AG08395 (cell line): ENCODE measurements at places on chromosomes 13 and 19.

- peak; percentile 69 for DNase-seq
Measured at GRCh38 chr19:18205200-18205892, 1.5 kb upstream of the RAB3A start.

DNA sequence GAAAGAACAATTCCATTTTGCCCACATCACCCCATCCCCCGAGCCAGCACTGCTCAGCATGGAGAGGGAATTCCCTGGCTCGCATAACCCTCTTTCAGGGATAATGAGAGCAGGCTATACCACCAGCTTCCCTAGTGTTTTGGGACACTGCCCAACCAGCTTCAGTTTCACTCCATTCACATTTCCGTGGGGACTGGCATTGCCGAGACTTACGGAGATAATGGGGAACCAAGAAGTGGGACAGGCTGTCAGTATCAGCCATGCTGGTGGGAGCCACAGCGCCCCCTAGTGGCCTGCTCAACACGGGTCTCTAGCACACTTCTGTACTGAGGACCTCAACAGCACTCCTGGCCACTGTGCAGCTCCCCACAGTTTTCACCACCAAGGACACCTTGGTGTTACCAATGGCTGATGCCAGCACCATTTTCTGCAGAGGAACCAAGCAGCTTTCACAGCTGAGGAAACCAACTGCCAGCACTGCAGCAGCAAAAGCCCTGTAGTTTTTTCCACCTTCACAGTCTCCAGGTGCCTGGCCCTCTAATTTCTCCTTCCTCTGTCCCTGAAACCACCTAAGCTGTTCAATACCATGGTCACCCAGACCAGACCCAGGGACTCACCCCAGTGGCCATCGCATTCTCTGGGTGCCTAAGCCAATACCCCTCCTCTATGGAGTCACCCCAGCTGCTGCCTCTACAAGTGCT, 23.7 kb downstream of the SLC6A16 start:
- DNase-seq: peak; percentile 74

GRCh38 chr13:37074703-37075102, 15.2 kb upstream of the SUPT20H start:
- DNase-seq: peak; percentile 45

DNA sequence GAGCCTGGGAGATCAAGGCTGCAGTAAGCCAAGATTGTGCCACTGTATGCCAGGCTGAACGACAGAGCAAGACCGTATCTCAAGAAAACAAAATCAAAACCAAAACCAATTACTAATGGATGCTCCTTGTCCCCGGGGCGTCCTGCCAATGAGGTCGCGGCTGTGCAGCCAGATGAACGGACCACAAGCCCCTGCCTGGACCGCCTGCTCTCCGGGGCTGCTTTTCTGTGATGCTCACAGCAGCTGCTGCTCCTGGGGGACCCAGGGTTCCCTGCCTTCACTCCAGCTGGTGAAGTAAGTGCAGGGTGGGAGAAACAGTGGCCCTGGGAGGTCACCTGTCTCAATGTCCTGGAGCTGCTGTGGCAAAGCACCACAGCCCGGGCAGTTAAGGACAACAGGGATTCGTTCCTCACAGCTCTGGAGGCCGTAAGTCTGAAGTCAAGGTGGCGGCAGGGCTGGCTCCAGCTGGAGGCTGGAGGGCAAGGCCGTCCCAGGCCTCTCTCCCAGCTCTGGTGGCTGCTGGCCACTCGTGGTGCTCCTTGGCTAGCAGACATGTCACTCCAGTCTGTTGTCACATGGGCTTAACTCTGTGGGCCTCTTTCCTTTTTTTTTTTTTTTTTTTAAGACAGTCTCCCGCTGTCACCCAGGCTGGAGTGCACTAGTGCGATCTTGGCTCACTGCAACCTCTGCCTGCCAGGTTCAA, 10.1 kb downstream of the COPE start:
- DNase-seq: no peak

DNA sequence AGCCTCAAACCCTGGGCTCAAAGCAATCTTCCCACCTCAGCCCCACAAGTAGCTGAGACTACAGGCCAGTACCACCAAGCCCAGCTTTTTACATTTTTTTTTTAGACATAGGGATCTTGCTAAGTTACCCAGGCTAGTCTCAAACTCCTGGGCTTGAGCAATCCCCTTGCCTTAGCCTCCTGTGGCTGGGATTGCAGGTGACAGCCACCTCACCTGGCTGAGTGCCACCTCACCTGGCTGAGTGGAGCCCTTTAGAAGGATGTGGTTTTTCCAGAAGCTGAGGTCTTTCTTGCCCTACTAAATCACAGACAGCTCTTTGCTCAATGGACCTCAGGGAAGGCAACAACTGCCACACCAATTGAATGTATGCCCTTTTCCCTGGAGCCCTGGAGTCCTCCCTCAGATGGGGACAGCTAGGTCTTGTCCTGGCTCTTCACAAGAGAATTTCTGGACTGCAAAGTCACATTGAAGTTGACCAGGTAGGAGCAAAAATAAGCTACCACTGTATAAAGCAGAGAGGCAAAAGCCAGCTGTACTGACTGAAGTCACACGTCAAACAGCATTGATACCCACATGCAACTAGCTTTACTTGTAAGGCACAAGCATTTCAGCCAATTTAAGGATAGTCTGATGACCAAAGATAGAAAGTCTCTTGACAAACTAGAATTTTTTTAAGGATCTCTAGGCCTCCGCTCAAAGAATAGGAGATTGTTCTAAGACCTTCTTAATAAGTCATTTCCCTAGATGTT, 14.0 kb downstream of the PDX1 start:
- no peak for DNase-seq

DNA sequence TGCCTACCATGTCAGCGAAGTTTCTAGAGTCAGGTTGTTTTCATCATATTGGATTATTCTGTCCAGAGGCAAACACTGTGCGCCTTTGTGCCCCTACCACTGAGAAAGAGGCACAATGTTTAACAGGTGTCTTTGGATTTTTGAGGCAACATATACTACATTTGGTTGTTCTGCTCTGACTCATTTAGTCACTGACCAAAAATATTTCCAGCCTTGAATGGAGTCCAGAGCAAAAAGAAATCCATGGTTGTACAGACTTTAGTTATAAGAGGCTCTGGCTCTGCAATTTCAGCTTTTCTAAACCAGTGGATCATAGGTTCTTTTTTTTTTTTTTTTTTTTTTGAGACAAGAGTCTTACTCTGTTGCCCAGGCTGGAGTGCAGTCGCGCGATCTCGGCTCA, 35.7 kb downstream of the LACC1 start:
- DNase-seq: peak; percentile 55

DNA sequence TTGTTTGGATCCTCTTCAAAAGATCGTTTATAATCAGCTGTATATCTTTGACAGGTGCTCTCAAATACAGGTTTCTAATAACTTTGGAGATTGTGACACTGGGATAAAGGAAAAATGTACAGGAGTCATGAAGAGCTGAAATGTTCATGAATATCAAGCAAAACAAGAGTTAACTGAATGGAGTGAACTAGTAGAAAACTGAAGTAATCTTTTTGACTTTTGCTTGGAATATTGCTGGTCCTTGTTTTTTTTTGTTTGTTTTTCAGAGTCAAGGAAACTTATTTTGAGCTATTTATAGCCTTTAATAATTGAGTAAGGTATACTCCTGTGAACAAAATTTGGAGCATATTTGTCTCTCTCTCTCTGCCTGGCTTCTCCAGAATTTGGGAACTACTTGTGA, 25.3 kb downstream of the MED4 start:
- no peak for DNase-seq

DNA sequence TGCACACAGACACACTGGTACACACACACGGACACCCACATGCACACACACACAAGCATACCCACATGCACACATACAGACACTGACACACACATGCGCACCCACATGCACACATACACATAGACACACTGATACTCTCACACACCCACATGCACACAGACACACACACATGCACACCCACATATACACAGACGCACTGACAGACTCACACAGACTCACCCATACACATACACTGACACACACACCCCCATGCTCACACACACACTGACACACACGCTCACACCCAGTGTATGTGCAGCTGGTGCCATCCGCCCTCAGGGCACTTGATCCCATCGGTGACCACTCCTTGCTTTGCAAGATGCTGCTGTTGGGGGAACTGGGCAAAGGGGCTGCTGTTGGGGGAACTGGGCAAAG, 9.7 kb upstream of the RASA3 start:
- DNase-seq: no peak

DNA sequence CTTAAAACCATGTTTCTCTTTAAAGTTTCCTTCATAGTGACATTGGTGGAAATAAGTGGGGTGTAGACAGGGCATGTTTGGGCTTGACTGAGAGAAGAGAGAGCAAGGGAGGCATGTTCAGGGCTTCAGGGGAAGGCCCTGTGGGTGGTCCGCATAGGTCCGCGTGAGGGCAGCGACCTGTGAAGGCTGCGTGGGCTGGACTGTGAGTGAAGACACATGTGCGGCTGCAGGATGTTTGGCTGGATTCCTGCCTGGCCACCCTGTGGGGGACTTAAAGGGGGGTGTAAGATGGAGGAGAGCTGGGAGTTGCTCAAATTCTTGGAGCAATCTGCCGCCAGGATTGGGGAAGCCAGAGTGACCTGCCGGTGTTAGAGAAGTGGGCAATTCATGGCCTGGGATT, 23.8 kb upstream of the KLF12 start:
- DNase-seq: no peak

- no peak for DNase-seq
Measured at GRCh38 chr13:33520468-33520839, 234.9 kb upstream of the STARD13 start.

- DNase-seq: peak; percentile 49
Measured at GRCh38 chr13:50543782-50544181, 299.7 kb downstream of the DLEU7 start.

GRCh38 chr13:63741029-63741813, 2325.6 kb upstream of the PCDH20 start:
- no peak for DNase-seq

DNA sequence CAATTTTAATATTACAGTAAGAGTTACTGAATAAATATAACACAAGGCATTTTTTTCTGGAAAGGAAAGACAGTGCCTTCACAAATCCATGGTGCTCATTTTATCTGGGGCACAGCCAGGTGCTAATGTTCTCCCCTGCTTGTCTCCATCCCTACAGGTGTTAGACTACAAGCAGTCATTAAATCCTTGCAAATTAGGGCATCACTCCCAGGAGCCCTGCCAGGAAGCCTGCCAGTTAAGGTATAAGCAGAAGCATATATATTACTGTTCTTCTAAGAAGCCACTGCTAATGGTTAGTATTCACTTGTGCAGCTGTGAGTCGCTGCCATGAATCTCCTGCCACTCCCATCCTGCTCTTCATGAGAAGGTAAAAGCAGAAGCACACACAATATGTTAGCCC, 149.7 kb downstream of the OXGR1 start:
- DNase-seq: no peak

DNA sequence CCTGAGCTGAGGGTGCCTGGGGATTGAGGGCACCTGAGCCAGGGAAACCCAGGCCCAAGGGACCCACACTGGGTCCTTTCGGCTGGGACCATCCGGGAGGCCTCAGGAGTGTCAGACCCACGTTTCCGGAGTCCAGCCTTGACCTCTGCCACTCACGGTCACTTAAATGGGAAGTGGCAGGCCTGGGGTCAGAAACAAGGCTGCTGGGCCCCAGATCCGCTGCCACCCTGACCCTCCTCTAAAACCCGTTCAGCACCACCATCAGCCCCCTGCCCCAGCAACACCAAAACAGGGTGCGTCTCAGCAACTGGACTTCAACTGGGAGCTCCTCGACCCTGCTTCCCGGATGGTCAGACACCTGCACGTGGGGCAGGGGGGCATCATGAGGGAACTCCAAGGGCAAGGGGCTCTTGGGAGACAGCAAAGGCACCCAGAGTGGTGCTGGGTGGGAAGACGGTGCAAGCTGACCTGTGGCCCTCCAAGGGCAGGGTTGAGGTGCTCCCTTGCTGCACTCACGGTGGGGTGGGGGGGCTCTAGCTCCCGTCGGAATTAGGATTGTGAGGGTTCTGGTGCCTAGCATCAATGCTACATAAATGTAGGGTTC, 1.2 kb upstream of the PLPP2 start:
- no peak for DNase-seq

DNA sequence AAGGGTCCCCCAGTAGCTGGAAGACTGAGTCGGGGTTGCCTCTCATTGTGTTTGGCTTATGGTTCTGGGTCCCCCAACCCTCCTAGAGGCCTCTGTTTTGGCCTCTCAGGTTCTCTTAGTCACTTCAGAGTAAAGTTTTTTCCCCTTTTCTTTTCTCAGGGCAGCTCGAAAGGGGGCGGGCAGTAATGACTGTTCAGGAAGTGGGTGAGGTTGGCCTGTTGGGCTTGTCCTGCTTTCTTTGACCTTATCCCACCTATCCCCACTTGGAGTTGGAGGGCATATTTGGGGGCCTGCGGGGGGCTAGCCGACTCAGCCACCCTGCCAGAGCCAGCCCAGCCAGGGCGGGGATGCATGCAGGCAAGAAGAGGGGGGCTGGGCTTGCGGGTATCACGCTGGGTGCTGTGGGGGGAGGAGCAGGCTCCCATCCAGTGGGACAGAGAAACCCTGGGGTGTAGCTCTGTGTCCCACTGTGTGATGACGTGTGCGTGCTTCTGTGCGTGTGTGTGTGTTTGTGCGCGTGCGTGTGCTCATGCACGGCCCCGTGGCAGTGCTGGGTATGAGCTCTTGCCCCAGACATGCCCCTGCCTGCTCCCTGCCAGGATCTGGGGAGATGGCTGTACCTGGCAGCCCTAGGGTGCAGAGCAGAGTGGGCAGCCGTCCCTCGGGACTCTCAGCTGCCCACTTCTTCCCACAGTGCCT, 1.4 kb downstream of the CIC start:
- DNase-seq: peak; percentile 80

- no peak for DNase-seq
Measured at GRCh38 chr13:100334214-100334613, 245.3 kb downstream of the PCCA start.

DNA sequence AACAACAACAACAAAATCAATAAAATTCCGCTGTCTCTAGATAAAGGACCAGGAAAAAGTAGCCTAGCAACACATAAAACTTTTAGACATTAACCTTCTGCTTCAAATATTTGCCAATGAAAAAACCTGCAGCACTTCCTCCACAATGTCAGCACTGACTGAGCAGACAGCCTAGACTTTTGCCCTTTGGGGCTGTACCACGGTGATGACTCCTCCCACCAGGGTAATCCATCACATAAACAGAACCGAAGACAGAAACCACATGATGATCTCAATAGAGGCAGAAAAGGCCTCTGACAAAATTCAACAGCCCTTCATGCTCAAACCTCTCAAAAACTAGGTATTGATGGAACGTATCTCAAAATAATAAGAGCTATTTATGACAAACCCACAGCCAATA, 30.2 kb upstream of the TRPC4 start:
- DNase-seq: no peak
